ENCODE measurements at places on chromosomes 12 and 14.

- DNase-seq, result no peak
These were observed 14.9 kb upstream of the MYH7 start for GRCh38 chr14:23450379-23450778.

- no peak for DNase-seq
These were observed 3.0 kb downstream of the FOXJ2 start for GRCh38 chr12:8035440-8036010.

DNA sequence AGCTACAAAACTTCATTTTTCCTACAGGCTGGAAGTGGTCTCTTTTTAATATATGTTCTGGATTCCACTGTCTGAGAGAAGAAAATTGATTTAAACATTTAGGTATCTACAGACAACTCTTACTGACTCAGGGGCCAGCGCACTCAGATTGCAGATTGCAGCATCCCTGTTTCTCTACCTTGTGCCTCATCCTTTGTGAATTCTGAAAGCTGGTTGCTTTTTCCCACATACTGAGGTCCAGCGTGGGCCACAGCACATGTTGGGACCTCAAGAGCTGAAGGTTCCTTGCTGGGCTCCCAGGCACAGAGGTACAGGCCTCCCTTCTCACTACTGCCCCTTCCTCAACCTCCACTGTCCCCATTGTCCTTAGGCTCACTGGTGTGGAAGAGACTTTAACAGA, 101.7 kb upstream of the CCDC175 start:
- no peak for DNase-seq

DNA sequence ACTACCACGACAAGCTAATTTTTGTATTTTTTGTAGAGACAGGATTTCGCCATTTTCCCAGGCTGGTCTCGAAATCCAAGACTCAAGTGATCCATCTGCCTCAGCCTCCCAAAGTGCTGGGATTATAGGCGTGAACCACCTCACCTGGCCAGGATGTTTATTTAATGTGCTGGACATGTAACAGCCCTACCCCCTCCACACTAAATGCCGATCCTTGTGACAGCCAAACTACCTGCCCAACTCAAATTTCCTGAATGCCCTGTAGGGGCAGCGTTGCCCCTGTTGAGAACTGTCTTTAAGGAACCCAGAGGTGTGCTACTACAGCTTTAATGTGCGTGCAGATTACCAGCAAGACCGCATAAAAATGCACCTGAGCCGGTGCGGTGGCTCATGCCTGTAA, 48.1 kb downstream of the KCNK13 start:
- no peak for DNase-seq

DNA sequence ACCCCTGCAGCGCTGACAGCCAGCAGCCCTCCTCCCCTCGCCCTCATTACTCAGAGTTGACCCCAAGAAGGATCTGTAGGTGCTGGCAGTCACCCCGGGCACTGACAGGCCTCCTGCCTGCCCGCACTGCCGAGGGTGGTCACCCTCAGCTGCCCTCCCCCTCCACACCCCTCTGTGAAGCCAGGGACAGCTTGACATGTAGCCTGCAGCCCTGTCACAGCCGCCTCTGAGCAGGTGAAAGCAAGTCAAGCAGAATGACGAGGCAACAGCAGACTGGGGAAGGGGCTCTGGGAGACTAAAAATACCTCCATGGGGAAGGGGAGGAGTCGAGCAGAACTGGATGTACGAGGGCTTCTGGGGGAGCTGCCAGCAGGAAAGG, 178.1 kb downstream of the DPF3 start:
- no peak for DNase-seq

- DNase-seq, result no peak
These were observed 83.0 kb downstream of the CPSF2 start for GRCh38 chr14:92204792-92205191.

- no peak for DNase-seq
These were observed 76.2 kb downstream of the KIF26A start for GRCh38 chr14:104214431-104215218.

- no peak for DNase-seq
These were observed 329.0 kb upstream of the SFSWAP start for GRCh38 chr12:131381716-131382430.

DNA sequence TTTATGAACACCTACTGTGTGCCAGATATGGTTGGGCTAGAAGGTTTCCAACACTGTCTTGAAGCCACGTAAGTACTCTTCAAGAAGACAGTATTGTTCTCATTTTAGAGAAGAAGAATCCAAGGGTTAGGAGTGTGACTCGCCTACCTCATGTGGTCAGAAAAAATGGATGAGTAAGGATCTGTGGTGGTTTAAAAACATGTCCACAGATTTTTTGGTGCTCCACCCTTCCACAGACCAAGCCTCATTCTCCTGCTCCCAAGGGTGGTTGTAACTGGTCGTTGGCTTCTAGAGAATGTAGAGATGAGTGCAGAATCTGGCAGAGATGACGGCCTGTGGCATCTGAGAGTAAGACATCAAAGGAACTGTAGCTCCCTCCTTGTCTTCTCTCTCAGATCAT, 30.3 kb upstream of the TTC7B start:
- DNase-seq, result no peak
